Activated CD4-positive, alpha-beta T cell treated with anti-CD3 and anti-CD28 coated beads, Interleukin-2, Interleukin-4, amounts not matched to agents 100 ng/mL and 50 ng/mL, durations not matched to agents 16 hours and 8 hours (primary cell): ENCODE measurements at places on chromosomes 4 and X.

- no peak for DNase-seq
Observed at GRCh38 chrX:42524379-42524778, 253.6 kb downstream of the PPP1R2C start.

DNA sequence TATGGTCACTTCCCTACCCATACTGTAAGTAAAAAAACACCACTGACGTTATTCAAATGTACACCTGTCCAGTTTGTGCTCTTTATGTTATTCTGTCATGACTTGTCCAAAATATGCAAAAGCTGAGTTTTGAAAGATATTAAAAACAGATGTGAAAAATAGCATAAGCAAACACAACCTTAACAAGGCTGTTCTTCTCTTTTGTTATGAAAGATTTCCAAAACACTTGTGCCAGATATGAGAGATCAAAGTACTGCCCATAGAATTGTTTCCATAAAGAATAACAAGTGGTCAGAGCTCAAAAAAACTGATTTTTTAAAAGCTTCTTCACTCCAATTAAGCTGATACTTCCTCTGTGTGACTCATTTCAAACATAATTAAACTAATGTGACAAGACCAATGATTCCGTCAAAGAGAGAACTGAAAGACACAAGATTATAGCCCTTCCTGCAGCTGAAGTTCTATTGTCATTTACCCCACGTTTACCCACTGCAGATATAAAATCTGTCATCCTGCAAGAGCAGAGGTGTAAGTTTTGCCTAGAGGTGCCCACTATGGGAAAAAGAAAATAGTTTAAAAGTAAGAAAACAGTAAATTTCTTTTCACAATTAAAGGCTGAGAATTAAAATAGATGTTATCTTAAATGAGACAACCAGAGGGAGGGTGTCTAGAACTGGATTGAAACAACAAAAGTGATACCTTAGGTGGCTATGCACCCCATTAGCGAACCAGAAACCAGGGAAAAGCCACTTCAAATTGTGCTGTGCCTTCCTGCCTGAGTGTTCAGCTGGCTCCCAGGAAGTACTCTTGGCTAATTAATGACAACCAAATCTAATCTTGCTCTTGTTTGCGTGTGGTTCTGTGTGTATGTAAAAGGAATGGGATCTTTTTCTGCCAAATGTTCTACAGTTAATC lies 30.1 kb downstream of the RASSF6 start:
- no peak for DNase-seq

DNA sequence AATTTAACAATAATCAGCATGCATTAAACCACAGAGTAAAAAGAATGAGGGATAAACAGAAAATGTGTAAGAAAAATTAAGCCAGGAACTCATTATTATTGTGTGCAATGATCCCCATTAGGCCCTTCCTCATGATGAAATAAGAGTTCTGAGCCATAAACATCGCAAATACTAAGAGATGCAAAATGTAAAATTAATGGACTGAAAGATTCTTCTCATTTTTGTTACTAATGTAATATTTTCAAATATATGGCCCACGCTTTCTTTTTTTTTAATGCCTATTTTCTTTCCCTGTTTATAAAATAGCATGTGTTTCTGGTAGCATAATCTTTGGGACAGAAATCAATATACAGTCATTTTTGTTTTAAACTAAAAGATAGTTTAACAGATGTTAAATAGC lies 281.0 kb downstream of the PDGFC start:
- DNase-seq, result no peak

DNA sequence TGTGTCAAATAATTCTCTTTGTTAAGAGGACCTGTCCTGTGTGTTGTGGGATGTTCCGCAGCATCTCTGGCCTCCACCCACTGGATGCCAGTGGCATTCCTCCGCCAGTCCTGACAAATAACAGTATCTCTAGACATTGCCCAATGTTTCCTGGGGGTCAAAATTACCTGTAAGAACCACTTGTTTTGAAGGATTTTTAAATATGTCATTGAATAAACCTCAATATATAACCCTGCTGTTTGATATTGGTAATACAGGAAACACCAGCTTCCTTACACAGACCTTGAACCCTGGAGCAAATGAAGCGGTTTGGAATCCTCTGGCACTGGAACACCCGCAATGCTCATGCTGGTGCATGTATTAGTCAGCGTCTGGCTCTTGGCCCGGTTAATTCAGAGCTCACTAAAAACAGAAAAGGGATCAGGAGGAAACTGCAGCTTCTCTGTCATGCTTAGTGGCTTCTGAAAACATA lies 101.3 kb downstream of the TBL1X start:
- DNase-seq, result peak; percentile 17

GRCh38 chr4:53748328-53748772 lies 157.1 kb upstream of the LNX1 start:
- DNase-seq, result no peak

GRCh38 chr4:181796502-181796901 lies 446.7 kb upstream of the TENM3 start:
- no peak for DNase-seq

DNA sequence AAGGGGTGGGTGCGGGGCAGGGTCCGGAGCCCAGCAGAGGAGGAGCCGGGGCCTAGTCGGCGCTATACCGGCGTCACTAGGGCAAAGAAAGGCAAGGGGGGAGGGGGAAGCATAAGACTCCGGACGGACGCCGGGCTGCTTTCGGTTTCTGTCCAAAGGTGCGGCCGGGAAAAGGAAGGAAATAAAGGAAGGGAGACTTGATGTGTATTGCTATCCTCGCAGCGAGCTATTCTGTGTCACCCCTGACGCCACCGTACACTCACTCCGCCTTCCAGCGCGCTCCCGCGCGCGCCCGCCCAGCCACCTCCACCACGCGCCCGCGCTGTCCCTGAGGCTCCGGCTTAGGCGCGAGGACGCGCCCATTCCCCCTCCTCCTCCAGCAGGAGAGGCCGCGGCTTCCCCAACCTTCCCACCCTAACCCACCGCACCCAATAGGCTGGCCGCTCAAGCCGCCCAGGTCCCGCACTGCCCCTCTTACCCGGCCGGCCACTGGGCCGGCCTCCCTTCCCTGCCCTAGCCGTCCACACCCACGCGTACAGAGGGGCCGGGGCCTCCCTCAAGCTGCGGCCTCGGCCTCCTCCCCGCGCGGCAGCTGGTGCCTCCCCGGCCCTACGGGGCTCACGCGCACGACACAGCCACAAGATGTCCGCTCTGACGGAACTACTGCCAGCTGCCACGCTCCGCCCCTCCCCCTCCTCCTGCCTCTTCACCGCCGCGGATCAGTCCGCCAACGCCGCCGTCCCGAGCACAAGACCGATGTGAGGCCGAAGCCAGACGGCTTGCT lies at the start of gene UBE2D3:
UBE2D3 (minus strand) TSS at position 662 of the 784 bp plus-strand sequence. CDS start 1,043 bp downstream, outside the sequence.
- DNase-seq, result peak; percentile 93

DNA sequence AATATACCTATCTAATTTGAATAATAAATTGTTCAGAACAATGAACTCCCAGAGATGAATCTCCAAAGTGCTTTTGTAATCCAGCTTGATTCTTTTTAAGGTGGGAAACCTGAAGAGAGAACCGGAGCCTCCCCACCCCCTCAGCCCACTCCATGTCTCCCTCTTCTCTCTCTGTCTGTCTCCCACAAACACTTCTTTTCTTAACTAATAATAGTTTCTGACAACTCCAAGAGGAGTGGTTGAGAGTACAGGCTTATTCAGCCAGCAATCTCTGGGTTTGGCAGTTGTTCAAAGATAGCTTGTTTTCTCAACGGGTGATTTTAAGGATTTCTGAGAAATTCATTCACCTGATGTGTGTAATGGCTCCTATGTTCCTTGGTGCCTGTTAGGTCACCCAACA lies 23.4 kb downstream of the PPP4R3C start:
- DNase-seq, result no peak

DNA sequence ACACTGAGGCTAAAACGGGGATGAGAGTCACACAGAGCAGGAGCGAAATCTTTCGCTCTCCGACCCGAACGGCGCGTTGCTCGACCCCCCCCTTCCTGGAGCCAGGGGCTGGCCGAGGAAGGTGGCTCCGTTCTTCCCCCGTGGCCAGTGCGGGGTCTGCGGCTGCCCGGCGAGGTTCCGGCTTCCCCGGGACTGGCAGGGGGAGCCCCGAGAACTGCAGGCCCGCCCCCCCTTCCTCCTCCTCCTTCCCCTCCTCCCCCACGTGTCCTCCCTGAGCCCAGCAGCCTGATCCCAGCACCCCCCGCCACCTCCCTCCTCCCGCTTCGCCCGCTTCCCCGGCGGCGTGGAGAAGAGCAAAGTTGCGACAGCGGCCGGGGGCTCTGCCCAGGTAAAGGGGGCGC lies 2.4 kb upstream of the BCORL1 start:
- no peak for DNase-seq

DNA sequence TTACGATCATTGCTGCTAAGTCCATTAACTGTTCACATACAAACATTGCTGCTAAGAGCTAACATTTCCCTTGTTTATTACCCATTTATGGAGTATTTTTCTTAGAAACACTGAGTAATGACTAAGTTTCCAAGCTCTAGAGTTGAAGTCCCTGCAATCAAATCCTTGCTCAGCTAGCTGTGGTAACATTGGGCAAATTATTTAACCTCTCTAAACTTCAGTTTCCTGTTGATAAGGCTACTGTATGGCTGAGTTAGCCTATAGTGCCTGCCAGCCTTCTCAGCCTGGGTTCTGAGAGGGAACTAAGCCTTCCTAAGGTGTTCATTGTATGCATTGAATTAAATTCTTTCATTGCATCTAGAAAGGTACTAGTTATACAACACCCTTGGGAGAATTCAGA lies 15.2 kb upstream of the SCOC start:
- DNase-seq, result no peak

- no peak for DNase-seq
Observed at GRCh38 chr4:105894660-105895582, at the start of gene NPNT. Gene NPNT (plus strand): TSS chr4:105895471. CDS start chr4:105895653, 182 bp downstream.

DNA sequence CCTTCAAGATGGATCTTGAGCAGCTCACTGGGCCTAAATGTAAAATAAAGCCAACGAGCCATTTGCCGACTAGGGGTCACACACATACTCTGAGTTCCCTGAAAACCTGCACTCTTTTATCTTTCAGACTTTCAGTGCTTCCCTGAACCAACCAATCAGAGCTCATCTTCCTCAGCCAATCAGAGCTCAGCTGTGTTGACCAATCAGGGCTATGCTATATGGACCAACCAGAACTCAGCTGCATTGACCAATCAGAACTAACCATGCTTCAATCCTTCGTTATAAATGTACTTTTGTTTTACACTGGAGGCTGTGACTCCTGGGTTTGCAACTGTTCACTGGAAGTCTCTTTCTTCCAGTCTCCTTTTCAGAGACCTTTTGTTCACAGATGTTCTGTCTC lies 19.3 kb downstream of the SLC25A53 start:
- no peak for DNase-seq

DNA sequence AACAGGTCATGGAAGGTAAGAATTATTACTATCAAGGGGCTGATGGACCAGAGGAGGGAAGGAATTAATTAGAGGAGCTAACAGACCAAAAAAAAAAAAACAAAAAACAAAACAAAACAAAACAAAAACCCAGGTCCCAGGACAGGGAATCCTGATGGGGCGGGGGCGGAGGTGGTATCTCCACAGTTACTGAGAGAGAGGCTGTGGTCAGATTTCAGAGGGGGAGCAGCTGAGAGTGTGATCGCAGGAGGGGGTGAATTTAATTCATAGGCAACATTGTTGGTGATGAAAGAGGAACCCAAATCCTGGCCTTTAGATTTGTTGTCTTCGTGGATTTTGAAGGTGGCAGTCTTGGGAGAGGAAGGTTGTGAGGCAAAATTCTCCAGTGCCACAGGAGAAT lies 389.4 kb downstream of the UNC5C start:
- no peak for DNase-seq

GRCh38 chr4:74539044-74539790 lies 94.3 kb downstream of the AREG start:
- no peak for DNase-seq

DNA sequence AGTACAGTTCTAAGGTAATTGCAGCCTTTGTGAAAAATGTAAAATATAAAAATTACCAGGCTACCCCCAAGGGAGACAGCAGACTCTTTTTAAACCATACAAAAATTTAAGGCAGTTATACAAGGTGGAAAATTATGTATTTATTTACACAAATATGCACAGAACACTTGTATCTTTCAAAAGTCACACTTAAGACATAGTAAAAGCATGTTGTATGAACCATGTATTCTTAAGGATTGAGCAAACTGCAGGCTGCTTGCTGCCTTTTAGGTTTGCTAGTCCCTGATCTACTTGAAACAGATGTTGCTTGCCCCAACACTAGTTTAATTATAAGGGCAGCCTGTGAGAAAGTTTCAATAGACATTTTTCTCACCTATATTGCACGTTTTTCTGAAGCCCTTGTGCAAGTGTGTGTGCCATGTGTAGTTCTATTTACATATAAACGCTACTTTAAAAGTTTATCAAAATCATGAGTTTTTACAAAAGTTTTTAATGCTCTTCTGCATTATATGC lies 72.8 kb downstream of the PRSS12 start:
- no peak for DNase-seq

- no peak for DNase-seq
Observed at GRCh38 chrX:10709276-10709675, 88.9 kb upstream of the MID1 start.

DNA sequence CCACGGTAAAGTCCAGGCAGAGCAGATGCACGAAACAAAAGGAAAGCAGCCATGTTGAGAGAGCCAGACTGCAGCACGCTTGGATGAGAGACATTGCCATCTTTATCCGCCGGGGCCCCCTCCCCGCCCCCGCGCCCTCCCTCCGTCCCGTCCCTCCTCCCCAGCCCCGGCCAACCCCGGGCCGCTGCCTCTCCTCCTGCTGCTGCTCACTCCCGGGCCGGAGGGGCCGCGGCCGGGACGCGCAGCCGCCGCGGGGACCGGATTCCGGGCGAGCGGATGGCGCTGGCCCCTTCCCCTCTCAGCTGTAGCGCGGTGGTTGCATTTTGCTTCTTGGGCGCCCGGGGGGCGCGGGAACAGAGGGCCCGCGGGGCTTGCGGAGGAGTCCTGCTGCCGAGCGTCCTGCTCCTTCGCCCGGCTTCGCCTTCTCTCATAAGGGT lies 542 bp downstream of the RNF150 start:
- no peak for DNase-seq

- no peak for DNase-seq
Observed at GRCh38 chr4:83418211-83418610, 37.4 kb downstream of the HELQ start.

DNA sequence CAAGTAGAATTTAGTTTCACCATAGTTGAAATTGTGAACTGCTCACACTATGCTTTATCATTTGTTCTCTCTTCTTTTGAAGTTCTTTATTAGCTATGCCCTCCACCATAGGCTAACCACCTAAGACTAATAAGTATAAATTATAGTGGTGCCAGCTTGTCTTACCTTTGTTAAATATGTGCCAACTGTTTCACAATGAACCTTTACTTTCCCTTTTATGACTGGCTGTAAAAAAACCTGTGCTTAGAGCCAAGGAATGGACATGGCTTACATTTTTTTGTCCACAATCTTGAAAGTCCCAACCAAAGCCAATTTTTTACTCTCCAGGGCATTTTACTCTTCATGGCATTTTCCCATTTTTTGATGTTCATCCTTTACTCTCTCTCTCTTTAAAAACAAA lies 123.5 kb upstream of the LEF1 start:
- DNase-seq, result no peak

DNA sequence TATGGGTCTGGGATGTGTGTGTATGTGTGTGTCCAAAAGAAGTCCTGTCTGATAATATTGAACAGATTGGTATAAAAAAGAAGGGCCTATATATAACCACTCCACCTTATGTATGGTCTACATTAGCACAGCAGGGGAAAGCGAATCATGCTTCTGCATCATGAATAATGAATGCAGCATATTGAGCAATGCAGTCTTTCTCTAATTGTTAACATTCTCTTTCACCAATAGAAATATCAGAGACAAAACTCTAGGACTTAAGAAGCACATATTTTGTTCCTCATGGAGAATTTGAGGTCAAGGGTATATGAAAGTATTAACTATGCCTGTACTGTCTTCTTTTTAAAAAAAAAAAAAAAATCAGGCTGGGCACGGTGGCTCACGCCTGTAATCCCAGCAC lies 264.3 kb upstream of the NOCT start:
- DNase-seq, result no peak
